Muscle of arm (tissue), 14 donors: ENCODE measurements at places on chromosomes 5 and 9. TPM values are rescaled to one million over a fixed set of nuclear protein-coding genes. Genes with fewer than 3 reads are reported as not detected.

TIGD6 gene
- 2.5 TPM for polyA plus RNA-seq

REEP2 gene
- 28.4 TPM for polyA plus RNA-seq

SLC6A18 gene
- polyA plus RNA-seq, result not detected

RNF130 gene
- polyA plus RNA-seq, result not detected

FAM153A gene
- 0.36 TPM for polyA plus RNA-seq

C5orf24 gene
- polyA plus RNA-seq, result 70.9 TPM
